Vagina (tissue), 2 donors: ENCODE measurements at places on chromosomes 5 and 9.
A peak's percentile ranks its signal among the peaks of the same experiment; 100 is the strongest.

GRCh38 chr5:55187370-55187769 is 14.4 kb upstream of the CDC20B start:
- DNase-seq, result no peak

DNA sequence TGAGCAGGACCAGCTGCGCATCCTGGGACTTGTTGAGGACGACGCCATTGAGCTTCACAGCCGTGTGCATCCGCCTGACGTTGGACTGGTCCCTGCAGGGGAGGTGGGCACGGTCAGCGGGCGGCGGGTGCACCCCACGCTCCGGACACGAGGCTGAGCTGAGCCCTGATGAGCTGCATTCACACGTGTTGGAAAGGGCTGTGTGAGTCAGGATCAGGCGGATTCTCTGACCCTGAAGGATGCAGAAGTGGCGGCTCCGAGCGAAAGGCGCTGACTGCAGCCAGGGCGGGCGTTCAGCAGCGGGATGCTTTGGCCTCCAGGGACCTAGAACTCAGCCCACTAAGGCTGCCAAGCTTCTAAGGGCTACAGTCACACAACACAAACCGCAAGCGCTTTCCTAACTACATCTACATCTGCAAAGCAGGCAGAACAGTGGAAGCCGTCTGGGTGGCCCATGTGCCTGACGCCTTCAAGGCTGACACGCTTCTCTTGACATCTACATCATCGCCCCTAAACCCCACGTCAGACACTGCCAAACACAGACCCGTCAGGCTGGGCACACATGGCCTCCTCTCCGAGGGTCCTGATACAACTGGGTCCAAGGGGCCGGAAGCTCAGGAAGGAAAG is 44.9 kb downstream of the NKD2 start:
- DNase-seq, result no peak

- no peak for DNase-seq
Observed at GRCh38 chr9:104682642-104683041, 11.7 kb upstream of the OR13D1 start.

DNA sequence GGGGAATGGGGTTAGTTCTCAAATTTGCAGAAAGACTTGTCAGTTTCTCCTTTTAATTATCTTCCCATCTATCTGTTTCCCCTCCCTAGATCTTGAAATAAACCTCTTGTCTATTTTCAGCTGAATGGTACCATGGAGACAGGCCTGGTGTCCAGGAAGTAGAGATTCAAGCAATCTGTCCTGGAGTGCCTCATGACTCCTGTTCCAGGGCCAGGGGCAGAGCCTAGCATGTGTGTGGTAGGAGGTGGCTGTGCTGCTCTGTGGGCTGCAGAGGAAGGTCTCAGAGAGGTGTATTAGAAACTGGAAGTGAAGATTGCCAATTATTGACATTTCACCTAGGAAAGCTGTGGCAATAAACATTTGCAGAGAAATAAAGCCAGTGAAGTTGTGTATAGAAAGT is 175.8 kb upstream of the ATP10B start:
- DNase-seq, result no peak

- no peak for DNase-seq
Observed at GRCh38 chr5:55418994-55419968, 111.5 kb downstream of the MTREX start.

DNA sequence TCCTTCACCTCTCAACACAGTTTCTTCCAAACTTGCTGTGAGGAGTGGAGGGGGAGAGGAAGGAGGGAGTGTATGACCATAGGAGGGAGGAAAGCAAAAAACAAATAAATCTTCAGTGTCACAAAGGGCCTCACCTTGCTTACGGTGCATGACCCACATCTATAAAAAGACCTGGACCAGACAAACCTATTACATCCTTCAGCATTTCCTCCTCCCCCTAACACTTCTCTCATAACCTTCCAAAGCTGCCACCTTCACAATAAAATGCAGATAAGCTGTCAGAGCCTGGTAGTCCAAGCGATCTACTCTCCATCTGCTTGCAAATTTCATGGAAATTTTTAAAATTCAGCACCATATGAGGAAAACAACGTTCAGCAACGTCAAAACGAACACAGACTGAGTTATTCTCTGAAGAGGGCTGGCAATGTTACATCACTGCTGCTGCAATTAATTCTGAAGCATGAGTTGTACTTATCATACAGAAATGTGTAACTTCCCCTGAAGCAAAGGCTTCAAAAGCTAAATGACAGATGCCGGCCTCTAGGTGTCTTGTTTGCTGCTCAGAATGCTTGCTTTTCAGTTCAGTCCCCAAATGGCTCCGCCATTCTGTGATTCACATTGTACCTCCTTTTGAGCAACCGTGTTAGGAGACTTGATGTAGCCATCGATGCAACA is 62.9 kb downstream of the EFNA5 start:
- DNase-seq, result no peak

- no peak for DNase-seq
Observed at GRCh38 chr5:149878371-149878770, 66.2 kb downstream of the PDE6A start.

- DNase-seq, result no peak
Observed at GRCh38 chr9:127612939-127613582, 984 bp downstream of the STXBP1 start.

DNA sequence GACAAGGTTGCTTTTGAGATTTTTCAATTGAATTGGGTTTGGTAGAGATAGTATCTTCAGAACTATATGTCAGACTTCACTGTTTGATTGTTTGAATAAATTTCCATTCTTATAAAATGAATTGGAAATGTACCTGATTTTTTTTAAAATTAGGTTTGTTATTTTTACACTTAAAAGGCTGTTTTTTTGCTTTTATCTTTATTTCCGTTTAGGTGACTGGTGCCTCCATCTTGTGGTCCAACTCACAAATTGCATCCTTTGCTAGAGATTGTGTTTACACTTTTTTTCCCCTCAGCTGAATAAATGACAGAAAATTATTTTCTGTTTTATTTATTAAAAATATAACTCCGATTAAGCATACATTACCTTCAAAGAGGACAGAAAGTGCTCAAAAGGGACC is 15.6 kb downstream of the NDUFAF2 start:
- DNase-seq, result no peak

- DNase-seq, result no peak
Observed at GRCh38 chr5:98463676-98464075, 309.8 kb upstream of the RGMB start.

DNA sequence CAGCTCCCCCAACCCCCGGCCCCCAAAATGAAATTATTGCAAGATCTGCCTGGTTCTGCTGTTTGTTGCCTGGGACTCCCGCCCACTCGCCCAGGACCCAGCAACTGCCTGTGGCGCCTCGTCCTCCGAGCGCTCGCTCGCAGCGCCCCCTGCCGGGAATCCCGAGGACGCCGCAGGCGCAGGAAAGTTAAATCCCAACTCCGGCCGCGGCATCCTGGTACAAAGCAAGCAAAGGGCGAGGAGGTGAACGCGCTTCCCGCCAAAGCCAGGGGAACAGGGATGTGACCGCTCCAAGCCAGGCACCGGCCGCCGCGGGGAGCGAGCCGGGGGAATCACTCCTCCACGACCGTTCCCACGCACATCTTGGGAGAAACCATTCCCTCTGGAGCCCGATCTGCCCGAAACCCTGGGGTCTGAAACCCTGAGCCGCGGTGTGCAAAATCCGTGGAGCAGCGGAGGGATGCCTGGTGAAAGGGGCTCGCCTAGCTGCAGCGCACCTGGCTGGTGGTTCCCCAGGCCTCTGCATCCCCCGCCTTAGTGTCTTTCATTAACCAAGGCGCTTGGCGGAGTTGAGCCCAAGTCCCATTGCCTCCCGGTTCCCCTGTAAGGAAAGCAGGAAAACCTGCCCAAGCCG is 1.3 kb downstream of the SEMA5A start:
- peak; percentile 92 for DNase-seq

DNA sequence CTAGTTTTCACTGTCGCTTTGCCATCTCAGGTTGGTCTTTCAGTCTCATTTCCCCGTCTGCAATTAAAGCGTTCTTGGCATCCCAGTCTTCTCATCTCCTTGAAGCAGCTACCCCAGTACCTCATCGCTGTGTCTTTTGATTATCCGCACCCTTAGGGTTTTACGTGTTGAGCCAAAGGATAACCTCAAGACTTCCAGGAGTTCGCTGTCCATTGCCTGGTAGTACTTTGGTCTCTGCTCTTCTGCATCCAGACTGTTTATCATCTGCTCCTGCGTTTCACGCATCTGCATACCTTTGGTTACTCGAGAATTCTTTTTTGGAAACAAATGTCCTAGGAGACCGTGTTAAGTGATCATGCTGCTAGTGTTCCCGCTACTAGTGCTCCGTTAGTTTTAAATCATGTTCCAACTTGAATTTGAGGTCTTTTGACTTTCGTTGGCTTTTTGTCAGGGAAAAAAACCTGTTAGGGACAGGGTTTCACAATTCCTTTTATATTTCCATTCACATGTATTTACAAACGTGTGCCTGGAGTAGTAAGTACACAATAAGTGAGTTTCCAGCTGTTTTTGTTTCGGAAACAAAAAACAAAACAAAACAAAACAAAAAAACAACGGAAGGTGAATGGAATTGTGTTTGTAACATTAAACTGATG is 888 bp downstream of the RABGAP1 start:
- no peak for DNase-seq

DNA sequence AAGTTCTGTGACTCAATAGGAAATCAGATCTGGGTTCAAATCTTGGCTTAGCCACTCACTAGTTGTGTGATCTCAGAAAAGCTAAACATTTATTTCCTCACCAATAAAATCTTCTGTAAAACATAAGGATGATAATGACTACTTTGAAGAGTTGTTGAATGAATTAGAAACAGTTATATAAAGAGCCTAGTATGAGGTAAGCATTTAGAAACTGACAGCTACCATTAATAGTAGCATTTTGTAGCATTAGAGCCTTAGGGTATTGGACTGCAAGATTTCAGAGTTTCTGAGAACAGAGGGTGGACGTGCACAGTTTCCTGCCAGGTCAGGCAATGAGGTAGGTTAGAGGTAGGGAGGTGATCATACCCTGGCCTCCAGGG is 293.2 kb downstream of the CWC27 start:
- no peak for DNase-seq

- DNase-seq, result no peak
Observed at GRCh38 chr9:76730801-76731200, 33.4 kb upstream of the PCA3 start.

DNA sequence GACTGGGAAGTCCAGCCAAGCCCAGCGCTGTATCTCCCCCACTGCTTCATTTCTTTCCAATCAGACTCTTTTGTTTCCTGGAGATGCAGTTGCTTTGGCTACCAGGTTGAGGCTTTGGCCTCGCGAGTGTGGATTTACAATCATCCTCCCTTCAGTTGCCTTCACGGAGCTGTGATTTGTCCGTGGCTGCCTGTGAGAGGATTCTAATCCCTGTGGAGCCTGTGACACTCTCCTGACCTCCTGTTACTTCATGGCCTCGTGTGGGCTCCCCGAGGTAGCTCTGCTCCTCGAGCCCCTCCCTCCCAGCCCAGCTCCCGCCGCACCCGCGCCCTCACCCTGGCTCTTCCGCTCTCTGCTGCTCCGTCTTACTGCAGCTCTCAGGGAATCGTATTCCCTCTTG is 107.2 kb upstream of the STC2 start:
- DNase-seq, result no peak

- no peak for DNase-seq
Observed at GRCh38 chr5:98791898-98792580, 18.6 kb downstream of the RGMB start.

DNA sequence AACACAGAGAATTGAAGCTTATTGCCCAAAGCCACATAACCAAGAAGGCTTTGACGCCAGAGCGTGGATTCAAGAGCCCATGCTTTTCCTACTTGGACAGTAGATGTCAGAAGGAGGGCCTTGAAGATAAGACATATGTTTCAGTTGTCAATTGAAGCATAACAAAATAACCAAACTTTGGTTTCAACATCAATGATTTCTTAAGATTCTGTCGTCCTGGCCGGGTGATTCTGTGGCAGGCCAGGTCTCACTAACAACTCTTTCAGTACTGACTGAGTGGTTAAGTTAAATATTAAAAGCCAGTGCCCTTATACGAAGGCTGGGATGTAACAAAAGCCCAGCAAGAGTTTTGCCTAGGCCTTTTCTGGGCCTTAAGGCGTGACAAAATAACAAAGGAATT is 94.0 kb downstream of the RCL1 start:
- no peak for DNase-seq

DNA sequence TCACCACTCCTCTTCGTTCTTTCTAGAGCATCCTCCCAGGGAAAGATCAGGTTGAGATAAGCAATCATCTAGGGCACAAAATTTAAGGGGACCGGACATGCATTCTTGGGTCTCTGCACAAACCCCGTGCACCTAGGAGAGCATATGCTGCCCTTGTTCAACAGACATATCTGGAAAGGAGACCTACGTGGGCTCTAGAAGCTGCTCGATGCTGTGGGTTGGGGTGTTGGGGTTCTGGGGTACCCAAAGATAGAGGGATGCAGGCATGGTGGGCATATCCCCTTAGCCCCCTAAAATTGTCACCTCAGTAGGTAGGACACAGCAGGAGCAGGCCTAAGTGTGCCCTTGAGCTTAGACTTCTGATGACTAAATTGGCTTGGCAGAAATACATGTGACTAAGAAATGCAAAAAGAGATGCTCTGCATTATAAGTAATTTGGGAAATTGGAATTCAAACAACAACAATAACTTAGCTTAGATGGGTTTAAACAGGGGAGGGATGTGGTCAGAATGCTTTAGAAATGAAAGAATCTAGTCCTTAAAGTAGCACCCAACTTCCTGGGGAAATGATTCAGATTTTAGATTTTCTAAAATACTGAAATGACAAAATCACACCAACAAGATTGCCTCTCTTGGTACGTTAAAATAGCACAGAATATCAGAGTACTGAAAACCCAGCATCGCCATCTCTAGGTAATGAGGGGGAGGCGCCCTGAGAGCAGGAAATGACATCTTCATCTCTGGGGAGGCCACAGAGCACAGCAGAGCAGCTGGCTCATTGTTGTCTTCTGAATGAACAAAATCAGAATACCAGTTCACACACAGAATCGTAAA is 172.3 kb downstream of the GNA14 start:
- DNase-seq, result no peak

DNA sequence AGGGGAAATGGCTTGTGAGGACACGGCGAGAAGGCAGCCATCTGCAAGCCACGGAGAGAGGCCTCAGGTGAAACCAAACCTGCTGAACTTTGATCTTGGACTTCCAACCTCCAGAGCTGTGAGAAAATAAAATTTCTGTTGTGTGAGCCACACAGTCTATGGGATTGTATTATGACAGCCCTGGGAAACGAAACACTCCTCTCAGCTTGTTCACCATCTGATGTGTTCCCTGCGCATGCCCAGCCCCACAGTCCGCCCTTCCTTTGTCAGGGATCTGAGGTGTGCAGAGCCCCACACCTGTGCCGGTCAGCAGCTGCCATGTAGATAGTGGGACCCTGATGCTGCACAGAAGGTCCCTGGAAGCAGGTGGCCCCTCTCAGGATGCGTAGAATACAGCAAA is 34.1 kb downstream of the PLPP7 start:
- no peak for DNase-seq

- no peak for DNase-seq
Observed at GRCh38 chr5:17058438-17058837, 122.3 kb upstream of the MYO10 start.

GRCh38 chr9:90562229-90562628 is 80.4 kb downstream of the DIRAS2 start:
- DNase-seq, result no peak

- DNase-seq, result no peak
Observed at GRCh38 chr5:142475102-142475513, 150.3 kb upstream of the SPRY4 start.
